ENCODE measurements at places on chromosomes 4 and X. TPM values are rescaled to one million over a fixed set of nuclear protein-coding genes. Genes with fewer than 3 reads are reported as not detected.

GPRASP1 gene
- 7.4 TPM for total RNA-seq

AADAT gene
- not detected for total RNA-seq

TRIM75 gene
- not detected for total RNA-seq

DCUN1D4 gene
- 46.7 TPM for total RNA-seq

USP51 gene
- 2.2 TPM for total RNA-seq

CXCL8 gene
- total RNA-seq = 2.0 TPM

PRR32 gene
- total RNA-seq = not detected

NEXMIF gene
- total RNA-seq = 0.65 TPM

HSD17B13 gene
- total RNA-seq = 0.14 TPM

TMPRSS11D gene
- total RNA-seq = not detected

DMP1 gene
- total RNA-seq = not detected

CDKN2AIP gene
- 29.7 TPM for total RNA-seq

CLTRN gene
- 2.3 TPM for total RNA-seq

SYP gene
- total RNA-seq = 15.9 TPM

CAPN6 gene
- not detected for total RNA-seq

PJA1 gene
- 26.3 TPM for total RNA-seq

KLKB1 gene
- 1.2 TPM for total RNA-seq

ARHGAP4 gene
- total RNA-seq = 147 TPM

STOX2 gene
- 0.19 TPM for total RNA-seq

All from activated T-cell treated with anti-CD3 and anti-CD28 coated beads, Interleukin-2, amount 50 U/mL, for 72 hours (primary cell).